ENCODE measurements at places on chromosomes 7 and 10. TPM values are rescaled to one million over a fixed set of nuclear protein-coding genes. Genes with fewer than 3 reads are reported as not detected.

The ASZ1 gene
- total RNA-seq = not detected

The JAKMIP3 gene
- total RNA-seq = 0.56 TPM

The HOXA2 gene
- 0.27 TPM for total RNA-seq

The IFRD1 gene
- total RNA-seq = 22.9 TPM

The TAC1 gene
- total RNA-seq = not detected

The ANKRD22 gene
- total RNA-seq = not detected
